ENCODE measurements at places on chromosomes 7 and 10. TPM values are rescaled to one million over a fixed set of nuclear protein-coding genes. Genes with fewer than 3 reads are reported as not detected.

The FBXL13 gene
- polyA plus RNA-seq: 0.78 TPM

The PDK4 gene
- polyA plus RNA-seq: 12.9 TPM

- DNase-seq: no peak
These were observed 17.3 kb downstream of the TPK1 start for GRCh38 chr7:144818511-144818910.

- no peak for DNase-seq
These were observed 40.8 kb upstream of the PRSS58 start for GRCh38 chr7:142298627-142299026.

DNA sequence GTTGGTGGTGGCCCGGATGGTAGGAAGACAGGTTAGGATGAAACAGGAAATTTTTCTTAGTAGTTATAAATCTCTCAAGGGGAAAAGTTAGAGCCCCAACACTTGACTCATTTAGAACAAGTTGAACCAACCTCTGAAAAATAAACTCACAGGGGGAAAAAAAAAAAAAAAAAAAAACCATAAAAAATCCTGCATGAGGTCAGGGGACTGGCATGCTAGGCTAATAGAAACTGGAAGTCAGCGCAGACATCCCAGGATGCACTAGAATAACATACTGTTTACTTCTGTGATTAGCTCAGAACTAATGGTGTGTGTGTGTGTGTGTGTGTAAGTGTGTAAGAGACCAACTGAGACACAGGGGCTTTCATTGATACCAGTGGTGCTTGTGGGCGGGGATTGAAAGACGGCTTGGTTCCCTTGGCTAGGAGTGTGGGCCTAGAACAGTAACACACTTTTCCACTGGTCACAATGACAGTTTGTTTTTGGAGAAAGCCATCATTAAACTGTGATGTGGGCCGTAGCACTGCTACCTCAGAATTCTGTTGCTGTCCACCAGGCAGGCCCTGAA lies 491.6 kb upstream of the GALNT17 start:
- DNase-seq: no peak

GRCh38 chr7:36487756-36488336 lies 98.2 kb downstream of the ANLN start:
- DNase-seq: peak; percentile 17

DNA sequence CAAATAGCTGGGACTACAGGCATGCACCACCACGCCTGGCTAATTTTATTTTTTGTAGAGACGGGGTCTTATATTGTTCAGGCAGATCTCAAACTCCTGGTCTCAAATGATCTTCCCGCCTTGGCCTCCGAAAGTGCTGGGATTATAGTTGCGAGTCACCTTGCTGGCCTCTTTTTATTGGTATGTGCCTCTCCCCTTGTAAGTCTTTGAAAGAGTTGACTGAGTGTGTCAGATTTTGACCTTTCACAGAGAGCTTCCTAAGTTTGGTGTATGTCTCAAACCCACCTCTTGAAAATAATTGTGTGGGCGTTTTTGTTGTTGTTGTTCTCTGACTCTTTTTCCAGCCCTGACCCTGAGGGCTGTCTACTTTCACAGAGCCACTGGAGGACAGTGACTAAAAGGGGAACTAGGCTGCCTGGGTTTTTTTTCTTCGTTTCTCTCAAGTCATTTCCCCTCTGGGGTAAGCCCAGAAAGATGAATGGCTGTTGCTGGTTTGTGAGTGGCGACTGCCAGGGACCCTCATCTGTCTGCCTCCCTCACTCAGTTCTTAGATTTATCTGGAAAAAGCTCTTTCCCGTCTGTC lies 262.8 kb downstream of the ZEB1 start:
- DNase-seq: no peak

Measured in forelimb muscle (tissue), 1 donor.